ENCODE measurements at places on chromosomes 2 and 18.
A peak's percentile ranks its signal among the peaks of the same experiment; 100 is the strongest.

DNA sequence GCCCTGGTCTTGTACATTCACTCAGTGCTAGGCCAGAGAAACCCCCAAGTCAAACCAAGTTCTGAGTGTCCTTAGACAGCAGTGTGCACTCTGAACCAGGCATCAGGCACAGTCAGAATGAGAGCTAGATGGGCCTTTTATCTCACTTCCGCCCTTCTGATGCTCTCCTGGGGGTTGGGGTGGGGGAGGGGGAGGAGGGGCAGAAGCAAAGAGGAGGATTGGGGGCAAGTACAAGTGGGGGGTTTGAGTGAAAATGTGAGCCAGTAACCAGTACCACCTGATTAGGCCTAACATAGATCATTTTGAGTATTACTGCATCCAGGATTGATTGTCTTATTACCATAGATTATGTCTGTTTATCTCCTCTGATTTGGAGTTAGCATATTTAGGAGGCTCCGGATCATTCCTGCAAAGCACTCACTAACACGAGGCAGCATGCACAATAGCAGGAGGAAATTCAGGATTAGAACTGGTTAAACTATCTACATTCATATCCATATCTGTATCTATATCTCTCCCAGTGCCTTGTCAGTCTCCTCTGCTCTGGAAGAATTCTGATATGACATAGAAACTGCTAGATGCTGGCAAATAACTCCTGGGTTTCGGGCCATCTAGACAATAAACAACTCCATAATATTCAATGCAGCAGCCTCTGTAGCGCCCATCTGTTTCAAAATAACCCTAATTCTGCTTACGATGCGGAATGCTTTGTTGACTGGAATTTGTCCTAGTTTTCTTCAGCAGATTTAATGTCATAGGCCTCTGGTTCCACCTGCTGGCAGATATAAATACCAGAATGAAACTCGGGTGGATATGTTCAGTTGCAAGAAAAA lies 149.1 kb downstream of the RHBDD1 start:
- DNase-seq: peak; percentile 90

DNA sequence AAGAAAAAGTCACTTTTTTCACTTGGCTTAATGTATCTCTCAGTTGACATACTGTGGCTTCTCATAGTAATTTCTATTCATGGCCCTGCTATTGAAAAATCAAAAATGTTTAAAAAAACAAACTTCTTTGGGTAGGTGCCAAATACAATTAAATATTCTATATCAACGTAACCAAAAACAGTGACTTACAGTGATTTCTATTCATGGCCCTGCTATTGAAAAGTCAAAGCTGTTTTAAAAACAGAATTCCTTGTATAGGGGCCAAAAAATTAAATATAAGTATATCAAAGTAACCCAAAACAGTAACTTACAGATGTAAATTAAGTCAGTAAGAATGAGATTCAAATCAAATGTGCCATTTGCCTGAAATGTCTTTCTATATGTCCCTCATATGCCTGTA lies 31.4 kb upstream of the CD302 start:
- no peak for DNase-seq

DNA sequence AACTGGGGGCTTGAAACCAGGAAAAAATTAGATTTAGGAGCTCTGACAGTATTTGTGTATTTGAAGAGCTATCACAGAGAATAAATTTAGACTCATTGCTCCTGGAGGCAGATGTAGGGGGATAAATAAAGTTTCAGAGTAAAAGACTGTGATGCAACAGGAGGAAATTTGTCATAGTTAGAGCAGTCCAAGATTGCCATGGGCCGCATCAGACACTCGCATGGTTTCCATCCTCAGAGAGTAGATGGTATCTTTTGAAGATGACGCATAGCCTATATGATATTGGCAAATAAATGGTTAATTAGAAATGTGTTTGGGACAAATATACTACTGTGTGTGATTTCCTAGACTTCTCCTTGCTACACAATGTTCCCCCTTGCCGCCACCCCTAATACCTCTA lies 170.5 kb downstream of the FTCDNL1 start:
- no peak for DNase-seq

- no peak for DNase-seq
Measured at GRCh38 chr2:122029945-122030344, 274.5 kb downstream of the TSN start.

- DNase-seq: no peak
Measured at GRCh38 chr2:191625446-191625845, 52.5 kb upstream of the NABP1 start.

DNA sequence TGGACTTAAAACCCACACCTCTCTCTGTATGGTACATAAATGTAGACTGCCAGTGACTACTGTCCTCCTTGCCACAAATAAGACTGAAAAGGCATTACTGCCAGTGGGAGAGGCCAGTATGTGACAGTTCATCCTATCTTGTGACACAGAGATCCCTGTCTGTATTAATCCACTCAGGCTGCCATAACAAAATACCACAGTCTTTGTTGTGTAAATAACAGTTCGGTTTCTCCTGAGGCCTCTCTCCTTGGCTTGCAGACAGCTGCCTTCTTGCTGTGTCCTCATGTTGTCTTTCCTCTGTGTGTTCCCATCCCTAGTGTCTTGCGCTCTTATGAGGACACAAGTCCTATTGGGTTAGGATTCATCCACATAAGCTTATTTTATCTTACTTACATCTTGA lies 46.4 kb upstream of the IL1RL1 start:
- no peak for DNase-seq

DNA sequence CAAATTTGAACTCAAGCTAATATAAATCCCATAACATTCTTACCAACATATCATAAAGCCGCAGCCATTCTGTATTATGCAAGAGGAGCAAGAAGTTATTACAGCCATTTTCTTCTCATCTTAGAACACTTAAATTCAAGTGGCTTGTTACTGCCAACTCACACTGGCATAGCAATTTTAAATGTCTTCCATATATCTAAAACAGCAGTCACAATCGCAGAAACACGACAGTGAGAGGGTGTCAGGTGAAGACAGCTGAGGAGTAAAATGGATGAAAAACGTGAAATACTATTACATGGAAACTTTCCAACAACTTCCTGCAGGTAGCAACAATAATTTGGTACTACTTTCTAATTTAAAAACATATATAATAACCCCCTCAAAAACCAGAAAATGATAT lies 17.9 kb downstream of the PPP3R1 start:
- no peak for DNase-seq

GRCh38 chr2:205865905-205866441 lies 183.7 kb downstream of the NRP2 start:
- DNase-seq: no peak

- no peak for DNase-seq
Measured at GRCh38 chr2:95272299-95272751, 1.9 kb upstream of the PROM2 start.

DNA sequence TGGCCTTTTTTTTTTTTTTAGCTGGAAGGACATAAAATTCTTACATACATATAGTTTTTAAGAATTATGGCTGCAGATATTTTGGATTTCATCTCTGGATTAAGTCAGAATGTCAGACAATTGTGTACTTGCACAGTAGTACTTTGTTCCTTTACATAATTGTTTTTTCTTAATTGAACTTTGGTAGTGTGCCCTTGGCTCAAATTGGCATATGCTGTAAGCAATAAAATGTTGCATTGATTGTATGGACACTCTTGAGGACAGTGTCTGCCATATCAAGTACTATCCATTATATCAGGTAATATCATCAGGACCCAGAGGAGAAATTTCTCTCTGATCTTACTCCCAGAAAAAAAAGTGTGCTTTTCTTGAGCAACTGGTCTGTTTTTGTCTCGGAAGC lies 15.3 kb downstream of the ZC3H6 start:
- DNase-seq: no peak

DNA sequence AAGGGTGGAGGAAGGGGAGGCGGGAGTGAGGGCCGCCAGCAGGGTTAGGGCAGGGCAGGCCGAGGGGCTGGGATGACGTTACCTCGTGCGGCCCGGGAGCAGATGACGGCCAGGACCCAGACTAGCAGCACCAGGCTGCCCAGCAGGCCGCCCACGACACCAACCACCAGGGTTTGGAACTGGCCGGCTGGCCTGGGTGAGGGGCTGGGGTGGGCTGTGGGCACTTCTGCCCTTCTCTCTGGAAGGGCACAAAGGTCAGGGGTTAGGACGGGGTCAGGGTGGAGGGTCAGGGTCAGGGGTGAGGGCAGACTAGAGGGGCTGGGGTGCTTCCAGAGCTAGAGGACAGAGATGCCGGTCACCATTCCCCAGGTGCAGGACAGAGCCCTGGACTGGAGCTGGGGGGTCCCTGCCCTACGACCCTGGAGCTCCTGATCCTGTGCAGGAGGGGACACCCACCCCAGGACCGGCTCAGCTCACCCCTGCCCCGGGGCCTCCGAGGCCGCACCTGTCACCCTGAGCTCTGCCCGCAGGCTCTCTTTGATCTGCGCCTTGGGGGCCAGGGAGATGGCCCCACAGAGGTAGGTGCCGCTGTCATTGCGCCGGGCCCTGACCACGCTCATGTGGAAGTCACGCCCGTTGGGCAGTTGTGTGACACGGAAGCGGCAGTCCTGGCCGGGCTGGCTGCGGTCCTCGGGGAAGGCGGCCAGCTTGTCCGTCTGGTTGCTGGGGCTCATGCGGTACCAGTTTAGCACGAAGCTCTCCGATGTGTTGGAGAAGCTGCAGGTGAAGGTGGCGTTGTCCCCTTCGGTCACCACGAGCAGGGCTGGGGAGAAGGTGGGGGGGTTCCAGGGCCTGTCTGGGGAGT lies 6.3 kb downstream of the PDCD1 start:
- DNase-seq: no peak

DNA sequence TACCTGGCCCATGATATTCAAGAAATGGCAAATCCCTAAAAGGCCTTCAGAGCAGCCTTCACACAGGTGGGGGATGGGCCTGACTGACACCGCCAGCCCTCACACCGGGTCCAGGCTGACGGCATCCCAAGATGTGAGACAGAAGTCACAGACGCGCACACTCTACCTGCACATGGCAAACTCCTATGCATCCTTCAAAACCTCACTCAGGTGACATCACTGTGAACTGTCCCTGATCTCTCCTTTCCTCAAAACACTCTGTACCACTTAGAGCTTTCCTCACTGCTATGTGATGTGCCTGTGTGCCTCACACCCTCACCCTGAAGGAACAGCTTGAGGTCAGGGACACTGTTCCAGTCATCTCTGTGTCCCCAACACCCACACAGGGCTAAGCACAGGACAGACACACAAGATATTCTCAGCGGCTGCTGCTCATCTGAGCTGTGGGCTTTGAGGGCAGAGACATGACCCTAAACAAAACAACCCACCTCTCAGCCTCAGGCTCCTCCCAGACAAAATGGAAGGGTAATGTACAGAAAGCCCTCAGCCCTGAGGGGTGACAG lies 27.5 kb downstream of the BIN1 start:
- no peak for DNase-seq

GRCh38 chr2:144654523-144654922 lies 134.6 kb upstream of the ZEB2 start:
- no peak for DNase-seq

DNA sequence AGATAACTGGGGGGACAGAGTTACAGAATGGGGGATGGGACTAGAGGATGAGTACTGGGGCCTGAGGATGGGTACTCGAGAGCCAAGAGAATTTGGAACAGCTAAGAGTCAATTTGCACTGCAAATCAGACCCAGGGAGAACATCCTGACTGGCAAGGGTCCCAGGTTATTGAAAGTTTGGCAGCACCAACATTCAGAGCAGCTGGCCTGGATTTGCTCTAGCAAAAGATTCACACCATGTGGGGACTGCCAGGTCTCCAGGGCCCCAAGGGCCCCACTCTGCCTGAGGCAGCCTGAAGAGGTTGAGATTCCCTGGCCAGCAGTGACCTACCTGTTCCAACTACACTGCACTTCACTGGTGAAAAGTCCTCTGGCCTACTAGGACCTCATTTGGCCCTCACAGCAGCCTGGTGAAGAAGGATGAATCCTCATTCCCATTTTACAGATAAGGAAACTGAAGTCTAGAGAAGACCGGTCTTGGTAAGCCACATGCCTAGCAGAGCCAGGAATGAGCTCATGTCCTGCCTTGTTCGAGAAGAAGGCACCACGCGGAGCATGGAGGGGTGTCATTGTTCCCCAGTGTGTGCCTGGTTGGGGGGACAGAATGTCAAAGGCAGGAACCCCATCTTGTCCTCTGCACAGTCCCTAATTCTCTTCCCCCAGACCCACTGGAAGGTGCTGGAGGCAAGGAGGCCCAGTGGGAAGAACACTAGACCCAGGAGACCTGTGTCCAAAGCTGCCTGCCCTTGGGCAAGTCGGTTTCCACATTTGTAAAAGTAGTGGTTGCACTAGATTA lies 258.6 kb downstream of the TNS1 start:
- no peak for DNase-seq

- peak; percentile 94 for DNase-seq
Measured at GRCh38 chr18:48902023-48902855, 48.5 kb downstream of the SMAD7 start.

DNA sequence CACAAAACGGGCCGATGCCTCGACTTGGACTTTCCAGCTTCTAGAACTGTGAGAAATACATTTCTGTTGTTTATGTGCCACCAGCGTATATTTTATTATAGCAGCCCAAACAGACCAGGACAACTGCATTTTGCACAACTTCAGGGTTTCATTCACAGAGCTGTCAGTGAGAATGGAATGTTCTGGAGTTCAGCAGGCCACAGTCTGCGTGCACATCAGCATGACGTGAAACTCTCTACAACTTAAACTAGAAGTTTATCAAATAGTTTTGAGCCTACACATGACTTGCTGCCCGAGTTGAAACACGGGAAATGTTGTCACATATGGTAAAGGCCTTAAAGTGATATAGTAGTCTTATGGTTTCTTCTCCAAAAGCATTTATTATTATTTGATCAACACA lies 3.9 kb upstream of the TRIB2 start:
- peak; percentile 86 for DNase-seq

DNA sequence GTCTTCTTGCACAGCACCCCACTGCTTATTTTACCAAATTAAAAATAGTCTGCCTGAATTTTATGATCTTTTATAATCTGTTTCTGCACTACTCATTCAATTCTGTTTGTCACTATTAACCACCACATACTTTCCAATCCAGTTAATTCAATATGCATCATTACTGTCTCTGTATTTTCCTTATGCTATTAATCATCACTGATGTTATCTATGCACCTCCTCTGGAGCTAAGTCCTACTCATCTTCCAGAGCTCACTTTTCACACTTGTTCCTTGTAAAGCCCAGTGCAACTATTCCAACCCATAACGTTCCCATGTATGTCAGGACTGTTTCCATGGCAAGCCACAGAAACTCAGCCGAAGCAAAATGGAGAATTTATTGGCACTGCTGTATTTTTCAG lies 713.6 kb downstream of the PLCL1 start:
- DNase-seq: no peak

DNA sequence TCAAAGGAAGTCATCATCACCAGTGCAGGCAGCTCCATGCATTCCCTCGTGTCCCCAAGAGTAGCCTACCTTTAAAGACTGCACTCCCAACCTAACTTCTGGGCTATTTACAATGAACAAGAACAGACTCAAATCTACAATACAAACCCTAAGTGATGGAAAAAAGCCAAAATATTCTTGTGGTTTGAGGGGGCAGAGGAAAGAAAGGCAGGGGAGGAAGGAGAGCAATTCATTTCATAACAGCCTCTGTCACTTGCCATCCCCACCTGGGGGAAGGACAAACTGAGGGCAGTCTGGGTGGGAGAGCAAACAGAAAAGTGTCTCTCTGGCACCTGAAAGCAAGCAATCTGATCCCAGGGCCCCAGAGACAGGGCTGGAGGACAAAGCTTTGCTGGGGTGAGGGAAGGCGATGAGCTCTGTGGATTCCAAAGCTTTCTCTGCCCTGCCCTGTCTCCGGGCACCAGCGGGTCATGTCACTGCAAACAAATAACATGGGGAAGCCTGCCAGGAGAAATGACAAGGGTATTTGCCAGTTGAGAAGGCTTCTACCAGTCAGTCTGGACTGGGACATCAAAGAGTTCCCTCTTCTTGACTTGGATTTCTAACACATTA lies 528.0 kb upstream of the TNP1 start:
- DNase-seq: no peak

GRCh38 chr2:96530474-96531357 lies 5.8 kb upstream of the ARID5A start:
- DNase-seq: no peak

All from cardiac fibroblast (primary cell).